ENCODE measurements at places on chromosomes 2 and 18.

DNA sequence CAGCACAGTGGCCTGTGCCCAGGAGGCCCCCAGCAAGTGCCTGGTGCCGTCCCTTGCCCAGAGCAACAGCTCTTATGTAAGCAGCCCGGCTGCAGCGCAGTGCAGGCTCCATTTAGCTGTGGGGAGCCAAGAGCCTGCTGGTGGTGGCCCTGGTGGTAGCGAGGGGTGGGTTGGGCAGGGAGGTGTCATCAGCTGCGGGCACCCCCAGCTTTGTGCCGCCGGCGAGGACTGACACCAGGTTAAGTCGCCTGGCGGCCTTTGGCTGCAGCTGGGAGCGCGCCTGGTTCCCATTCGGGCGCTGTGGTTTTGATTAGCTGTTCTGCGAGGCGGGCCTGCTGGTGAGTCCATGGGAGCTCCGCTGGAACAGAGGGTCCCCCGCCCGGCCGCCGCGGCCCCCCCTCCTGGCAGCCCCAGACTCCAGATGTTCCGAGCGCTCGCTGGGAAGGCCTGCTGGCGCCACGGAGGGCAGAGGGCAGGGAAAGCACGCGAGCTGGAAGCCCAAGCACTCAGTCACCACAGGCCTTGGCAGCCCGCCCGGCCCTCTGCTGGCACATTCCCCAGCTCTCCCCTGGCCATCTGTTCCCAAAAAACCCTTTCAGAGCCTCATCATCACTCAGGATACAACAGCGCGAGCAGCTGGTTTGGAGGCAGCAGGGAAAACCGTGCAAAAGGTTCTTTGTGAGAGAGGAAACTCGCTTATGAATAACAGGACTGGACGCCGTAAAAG, 18.4 kb downstream of the ATOH8 start:
- DNase-seq: peak; percentile 99

DNA sequence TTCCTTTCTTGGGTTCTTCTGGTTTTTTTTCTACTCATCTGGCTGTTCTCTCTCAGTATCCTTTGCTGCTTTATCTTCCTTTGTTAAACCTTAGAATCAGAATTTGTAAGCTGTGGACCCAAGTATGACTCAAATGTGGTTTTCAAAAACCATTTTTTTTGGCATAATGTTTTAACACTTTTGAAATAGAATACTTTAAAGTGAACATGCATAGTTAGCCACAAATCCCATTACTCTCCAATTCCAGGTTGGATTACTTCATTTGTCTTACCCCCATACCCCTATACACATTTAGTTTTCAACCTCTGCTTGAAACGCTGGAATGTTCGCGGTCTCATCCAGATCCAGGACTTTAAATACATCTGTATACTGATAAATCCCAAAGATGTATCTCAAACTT, 29.1 kb downstream of the ALMS1 start:
- DNase-seq: peak; percentile 40

GRCh38 chr2:119028327-119029174, 86.6 kb downstream of the MARCO start:
- peak; percentile 21 for DNase-seq

DNA sequence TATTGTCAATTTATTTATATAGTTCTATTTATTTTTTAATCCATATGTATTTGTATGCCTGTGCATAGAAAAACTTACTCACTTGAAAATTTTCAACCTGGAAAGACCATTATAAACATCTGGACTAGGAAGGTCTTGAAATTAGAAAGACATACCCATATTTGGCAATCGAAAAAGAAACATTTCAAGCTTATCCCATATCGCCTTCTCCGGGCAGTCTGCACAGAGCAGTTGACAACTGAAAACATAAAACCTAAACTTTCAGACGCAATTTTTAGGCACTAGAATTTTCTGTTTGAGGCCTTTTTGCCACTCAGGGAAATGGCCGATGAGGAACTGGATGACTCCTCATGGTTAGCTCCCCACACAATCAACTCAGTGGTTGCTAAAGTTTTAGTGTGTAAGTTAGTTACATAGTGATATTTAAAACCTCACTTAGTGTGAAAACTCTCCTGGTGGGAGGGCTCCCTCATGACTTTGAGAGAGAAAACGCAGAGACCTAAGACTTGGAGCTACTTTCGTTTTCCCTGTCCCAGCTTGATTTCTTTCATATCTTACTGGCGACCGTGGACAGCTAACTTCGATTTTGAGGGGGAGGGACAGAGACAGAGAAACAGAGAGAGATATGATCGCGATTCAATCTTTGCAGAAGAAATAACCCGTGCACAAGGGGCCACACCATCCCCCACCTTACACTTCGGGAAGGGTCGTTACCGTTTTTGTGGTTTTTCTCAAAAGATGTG, 3.2 kb upstream of the HOXD12 start:
- DNase-seq: no peak

- no peak for DNase-seq
Observed at GRCh38 chr2:180938451-180938850, 42.0 kb upstream of the UBE2E3 start.

DNA sequence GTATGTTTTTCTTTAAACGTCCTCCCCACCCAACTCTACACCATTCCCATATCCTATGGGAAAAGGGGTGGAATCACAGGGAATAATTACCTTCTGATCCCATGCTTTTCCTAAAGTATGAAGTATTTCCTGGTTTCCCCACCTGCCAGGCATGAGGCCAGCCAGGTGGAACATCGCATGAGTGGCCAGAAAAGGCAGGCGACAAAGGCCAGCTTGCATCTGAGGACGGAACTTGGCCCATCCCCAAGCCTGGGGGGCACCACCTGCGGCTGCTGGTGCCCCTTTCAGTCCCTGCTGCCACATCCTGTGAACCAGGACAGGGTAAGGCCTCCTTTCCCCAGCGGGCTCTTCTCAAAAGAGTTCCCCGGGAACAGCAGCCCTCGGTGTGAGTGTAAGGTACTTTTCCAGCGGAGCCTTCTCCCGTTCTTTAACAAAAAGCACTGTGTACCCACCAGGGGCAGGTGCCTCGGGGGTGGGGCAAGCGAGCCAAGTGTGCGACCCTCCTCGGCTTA, 1.2 kb upstream of the ERFE start:
- DNase-seq: no peak

GRCh38 chr2:74893332-74893731, 59.4 kb downstream of the HK2 start:
- DNase-seq: peak; percentile 97

- no peak for DNase-seq
Observed at GRCh38 chr2:58572731-58573130, 331.6 kb upstream of the FANCL start.
